Tongue (tissue), 3 donors: ENCODE measurements at places on chromosomes 7 and 10. TPM values are rescaled to one million over a fixed set of nuclear protein-coding genes. Genes with fewer than 3 reads are reported as not detected.

DNA sequence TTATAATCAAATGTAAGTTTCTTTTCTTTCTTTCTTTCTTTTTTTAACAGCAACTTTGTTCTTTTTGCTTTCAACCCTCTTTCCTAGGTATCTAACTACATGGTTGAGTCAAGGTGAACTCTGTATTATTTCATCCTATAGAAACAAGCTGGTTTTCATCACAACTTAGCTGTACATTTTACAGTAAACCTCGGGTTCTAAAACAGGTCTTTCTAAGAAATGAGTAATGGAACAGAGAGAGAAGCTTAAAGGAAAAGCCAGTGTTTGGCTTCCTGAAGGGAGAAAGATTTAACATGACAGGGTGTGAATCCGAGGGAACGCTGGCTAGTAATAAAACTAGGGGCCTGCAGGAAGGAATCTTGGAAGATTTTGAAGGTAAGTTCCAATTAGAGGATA, 143.4 kb upstream of the ITGB1 start:
- DNase-seq, result no peak

GRCh38 chr10:14374745-14375445, 44.2 kb upstream of the FRMD4A start:
- DNase-seq, result no peak

- DNase-seq, result no peak
These were observed 4.0 kb downstream of the VSIR start for GRCh38 chr10:71769279-71769823.

EEF1AKMT2 gene
- 30.7 TPM for total RNA-seq

CUBN gene
- 3.5 TPM for total RNA-seq

PNLIP gene
- total RNA-seq, result 1.8 TPM

SLF2 gene
- total RNA-seq, result 119 TPM

CREB5 gene
- 30.5 TPM for total RNA-seq

- DNase-seq, result no peak
These were observed 86.3 kb downstream of the ZFAND4 start for GRCh38 chr10:45586028-45586824.

GRCh38 chr7:156230576-156230975, 410.0 kb upstream of the RNF32 start:
- no peak for DNase-seq

DNA sequence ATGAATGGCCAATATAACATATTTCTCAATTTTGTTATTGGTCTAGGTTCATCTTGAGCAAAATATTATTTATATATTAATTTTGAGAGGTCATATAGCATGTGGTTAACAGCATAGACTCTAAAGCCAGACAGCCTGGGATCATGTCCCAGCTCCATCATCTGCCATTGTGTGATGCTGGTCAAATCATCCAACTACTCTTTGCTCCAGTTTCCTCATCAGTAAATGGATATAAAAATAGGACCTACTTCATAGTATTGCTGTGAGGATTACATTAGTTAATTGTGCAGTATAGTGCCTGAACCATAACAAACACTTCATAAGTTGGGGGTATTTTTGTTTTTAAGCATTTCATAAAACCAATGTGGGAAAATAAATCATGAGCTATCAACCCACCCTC, 199.0 kb downstream of the KIAA1217 start:
- no peak for DNase-seq

TAS2R41 gene
- 0.31 TPM for total RNA-seq
